HFFc6 (cell line): ENCODE measurements at places on chromosomes 11 and 22. TPM values are rescaled to one million over a fixed set of nuclear protein-coding genes. Genes with fewer than 3 reads are reported as not detected.
A peak's percentile ranks its signal among the peaks of the same experiment; 100 is the strongest.

DNA sequence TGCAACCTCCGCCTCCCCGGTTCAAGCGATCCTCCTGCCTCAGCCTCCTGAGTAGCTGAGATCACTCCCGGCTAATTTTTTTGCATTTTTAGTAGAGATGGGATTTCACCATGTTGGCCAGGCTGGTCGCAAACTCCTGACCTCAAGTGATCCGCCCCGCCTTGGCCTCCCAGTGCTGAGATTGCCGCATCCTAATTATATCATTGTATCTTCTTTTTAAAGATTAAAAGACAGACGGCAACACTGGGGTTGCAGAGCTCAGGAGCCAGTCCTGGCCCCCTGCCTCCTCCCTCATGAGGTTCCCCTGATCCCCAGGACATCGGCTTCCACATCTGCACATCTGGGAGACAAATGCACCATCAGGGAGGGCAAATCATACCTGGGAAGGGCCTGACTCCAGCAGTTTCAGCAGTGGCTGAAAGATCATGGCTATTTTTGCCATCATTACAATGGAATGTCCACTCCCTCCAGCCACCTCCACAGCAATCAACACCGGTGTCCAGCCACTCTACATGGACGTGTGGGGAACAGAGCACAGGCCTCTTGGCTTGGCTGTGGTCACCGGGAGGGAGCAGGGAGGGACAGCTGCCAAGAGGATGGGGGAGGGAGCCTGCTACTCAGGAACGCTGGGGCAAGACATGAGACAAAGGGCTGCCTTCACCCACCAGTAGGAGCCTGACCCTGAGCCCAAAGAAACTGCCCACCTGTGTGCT lies 9.2 kb upstream of the CELSR1 start:
- DNase-seq = peak; percentile 43

- no peak for DNase-seq
These were observed 12.6 kb upstream of the NECTIN1 start for GRCh38 chr11:119741369-119742262.

DNA sequence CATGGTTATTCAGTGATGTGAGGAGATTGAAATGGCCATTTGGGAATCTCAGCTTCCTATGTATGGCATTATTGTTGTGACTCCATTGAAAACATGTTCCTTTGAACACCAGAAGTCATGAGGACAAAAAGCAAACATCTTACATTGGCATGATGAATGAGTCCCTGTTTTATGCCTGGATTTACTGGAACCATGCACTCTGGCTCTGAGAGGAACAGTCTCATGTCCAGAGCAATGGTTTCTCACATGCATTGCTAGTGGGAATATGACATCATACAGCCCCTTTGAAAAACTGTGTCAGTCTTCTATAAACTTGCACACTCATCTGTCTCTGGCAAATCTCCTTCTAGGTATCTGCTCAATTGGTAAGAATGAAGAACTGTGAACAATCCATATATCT lies 3.4 kb upstream of the KDM4F start:
- DNase-seq = no peak

DNA sequence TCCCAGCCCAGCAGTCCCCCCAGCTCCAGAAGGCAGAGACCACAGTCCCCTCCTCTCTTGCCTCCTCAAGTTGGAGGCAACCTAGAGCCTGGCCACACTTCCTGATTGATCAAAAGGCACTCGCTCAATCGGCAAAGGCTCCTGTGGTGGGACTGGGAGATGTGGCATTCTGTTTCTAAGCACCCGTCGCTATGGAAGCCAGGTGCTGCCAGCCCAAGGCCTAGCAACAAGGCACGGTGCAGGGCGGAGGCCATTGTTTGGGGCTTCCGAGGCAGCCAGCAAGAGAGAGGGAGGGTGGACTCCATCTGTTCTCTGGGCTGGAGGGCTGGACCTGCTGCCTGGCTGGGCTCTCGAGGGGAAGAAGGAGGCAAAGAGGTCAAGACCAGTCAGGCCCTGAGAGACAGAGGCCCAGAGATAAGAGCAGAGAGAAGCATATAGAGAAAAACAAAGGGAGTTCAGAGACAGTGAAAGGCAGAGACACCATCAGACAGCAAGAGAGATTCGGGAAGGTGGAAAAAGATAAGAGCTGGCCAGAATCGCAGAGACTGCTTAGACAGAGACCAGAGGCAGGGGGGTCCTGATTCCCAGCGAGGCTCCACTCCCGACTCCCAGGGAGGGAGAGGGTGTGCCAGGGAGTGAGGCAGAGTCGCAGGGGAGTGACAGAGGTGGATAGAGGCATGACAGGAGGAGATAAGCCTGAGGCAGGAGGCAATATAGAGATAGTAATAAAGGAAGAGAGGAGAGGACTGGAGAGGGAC lies 21.2 kb downstream of the PDE2A start:
- DNase-seq = no peak

DNA sequence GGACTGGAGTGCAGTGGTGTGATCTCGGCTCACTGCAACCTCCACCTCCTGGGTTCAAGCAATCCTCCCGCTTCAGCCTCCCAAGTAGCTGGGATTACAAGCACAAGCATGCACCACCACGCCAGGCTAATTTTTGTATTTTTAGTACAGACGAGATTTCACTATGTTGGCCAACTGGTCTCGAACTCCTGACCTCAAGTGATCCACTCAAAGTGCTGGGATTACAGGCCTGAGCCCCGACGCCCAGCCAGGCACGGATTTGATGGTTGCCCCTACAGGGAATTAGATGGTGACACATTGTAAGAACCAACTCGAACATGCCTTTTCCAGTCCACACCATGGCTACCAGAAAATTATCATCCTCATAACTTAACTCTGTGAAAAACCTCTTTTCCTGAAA lies 26.8 kb upstream of the RTL6 start:
- no peak for DNase-seq

The SPI1 gene
- not detected in 3 replicates for total RNA-seq

The BTG4 gene
- not detected in 3 replicates for total RNA-seq

DNA sequence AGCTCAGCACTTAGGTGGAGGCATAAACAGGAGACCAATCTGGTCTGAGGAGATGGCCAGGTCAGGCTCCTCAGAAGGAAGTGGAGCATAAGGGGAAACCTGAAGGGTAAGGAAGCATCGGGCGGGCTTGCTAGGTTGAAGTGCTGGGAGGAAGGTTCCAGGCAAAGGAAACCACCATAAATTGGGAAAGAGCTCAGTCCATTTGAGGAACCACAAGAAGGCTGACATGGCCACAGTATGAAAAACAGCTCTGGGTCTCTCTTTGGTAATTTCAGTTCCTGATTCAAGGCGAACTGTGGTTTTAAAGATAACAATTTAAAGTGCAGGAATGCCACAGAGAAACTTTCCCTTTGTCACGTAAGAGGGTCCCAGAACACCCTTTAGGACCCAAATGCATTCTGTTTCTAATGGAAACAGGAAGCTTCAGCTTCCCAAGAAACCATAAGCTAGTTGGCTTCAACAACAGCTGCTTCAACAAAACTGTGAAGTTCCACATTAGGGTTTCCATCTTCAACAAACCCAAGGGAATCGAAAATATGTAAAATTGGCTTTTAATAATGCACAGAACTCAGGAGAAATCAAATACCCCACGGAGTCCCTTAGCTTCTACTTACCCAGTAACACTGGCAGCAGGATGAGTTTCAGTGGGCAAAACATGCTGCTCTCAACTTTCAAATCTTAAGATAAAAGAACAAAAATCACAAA lies 10.4 kb downstream of the JAML start:
- no peak for DNase-seq

DNA sequence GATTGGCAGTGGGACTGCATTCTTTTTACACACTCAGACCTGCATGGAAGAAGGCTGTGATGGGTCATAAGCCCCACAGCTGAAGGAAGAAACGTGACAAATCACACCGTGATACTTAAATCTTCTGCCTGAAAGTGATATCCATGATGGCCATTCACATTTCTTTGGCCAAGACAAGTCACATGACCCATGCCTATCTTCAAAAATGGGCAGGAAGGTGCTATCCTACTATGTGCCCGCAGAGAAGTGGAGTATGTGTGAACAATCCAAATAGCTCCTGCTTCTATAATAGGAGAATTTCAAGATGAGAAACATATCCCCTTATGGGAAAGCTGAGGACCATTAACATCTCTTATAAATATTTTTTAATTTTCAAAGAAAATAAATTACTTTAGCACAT lies 56.6 kb upstream of the TEAD1 start:
- no peak for DNase-seq

- peak; percentile 83 for DNase-seq
These were observed 64.7 kb upstream of the CTSC start for GRCh38 chr11:88402192-88402715.

DNA sequence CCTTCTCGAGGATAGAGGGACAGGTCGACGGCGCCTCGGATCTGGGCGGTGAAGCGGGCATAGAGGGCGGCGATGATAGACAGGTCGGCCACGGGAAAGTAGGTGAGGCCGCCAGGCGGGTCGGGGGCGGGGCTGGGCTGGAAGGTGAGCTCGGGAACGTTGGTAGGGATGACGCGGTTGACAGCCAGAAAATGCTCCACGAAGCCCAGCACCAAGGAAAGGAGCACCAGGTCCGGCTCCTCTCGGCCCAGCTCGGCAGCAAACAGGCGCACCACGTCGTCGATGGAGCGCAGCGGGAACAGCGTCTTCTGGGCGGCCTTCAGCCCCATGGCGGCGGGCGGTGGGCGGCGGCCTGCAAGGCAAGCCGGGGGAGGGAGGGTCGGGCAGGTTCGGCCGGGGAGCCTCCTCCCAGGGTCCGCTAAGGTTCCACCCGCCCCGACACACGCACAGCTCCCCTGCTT lies 540 bp downstream of the MEN1 start:
- no peak for DNase-seq

The NPTXR gene
- 1.4 to 4.7 TPM (median 4.5 TPM) in 3 replicates for total RNA-seq

- DNase-seq = peak; percentile 33
These were observed 23.9 kb upstream of the TCF20 start for GRCh38 chr22:42294034-42294985.

GRCh38 chr11:37364246-37364839 lies 766.3 kb upstream of the RAG2 start:
- DNase-seq = no peak

DNA sequence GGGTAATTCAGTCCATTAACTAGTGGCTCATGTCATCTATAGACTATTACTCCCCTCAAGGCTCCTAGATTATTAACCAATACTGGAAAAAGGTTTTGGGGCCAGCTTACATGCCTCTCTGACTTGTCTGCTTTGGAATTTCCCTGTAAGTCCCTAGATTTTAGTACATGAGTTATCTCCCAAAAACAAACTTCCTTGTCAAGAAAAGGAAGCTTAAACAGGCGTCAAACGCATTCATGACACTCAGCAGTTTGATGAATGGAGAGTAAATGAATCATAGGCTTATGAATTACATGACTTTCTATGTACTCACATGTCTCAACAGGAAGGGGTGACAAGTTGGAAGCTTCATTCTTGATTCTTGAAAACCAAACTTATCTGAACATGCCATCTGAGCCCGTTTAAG lies 70.8 kb downstream of the BLID start:
- DNase-seq = peak; percentile 84

- no peak for DNase-seq
These were observed 116.1 kb downstream of the CCDC34 start for GRCh38 chr11:27246925-27247324.

DNA sequence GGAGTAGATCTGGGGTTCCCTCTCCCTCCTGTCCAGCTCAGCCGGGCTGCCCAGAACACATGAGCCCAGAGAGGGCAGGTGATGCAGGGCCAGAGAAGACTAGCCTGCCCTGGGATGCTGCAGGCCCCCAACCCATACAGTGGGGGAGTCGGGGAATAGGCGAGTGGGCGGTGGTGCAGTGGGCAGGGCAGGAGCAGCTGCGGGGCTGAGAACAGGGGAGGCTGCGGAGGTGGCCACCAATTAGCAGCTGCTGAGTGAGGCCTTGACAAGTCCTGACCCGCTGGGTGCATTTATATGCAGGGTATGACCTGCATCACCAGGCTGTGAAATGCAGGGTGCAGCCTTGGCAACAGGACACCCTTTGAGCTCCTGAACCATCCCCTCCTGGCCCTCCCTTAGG lies 43.1 kb downstream of the NFAM1 start:
- no peak for DNase-seq

The POTEH gene
- not detected in 2 replicates for total RNA-seq

The GRK2 gene
- total RNA-seq = 32.6 to 33.0 TPM (median 32.9 TPM) in 3 replicates

GRCh38 chr22:50604256-50605001 lies 3.8 kb downstream of the MAPK8IP2 start:
- DNase-seq = no peak

- DNase-seq = peak; percentile 44
These were observed 5.6 kb downstream of the DDX6 start for GRCh38 chr11:118785362-118785761.

The STX5 gene
- 42.8 and 45.7 TPM in 2 replicates for total RNA-seq

The OOSP1 gene
- not detected in 2 replicates for total RNA-seq

GRCh38 chr11:1153951-1154493 lies 3.7 kb upstream of the MUC5AC start:
- peak; percentile 96 for DNase-seq

The PGA5 gene
- not detected in 3 replicates for total RNA-seq

DNA sequence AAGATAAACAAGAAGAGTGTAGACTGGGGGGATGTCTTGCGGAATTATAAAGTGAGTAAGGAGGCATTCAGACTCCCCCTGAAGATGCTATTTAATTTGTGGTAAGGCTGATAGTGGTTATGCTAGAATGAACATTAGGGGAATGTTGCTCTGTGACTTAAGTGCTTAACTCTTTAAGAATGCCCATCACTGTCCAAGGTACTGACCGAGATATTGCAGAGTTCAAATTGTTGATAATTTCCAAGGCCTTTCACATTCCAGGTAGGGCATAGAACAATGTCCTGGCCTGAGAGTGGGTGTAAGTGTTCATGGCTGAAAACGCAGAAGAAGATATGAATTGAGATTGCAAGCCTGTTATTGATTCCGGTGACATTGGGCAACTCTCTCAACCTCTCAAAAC lies 90.3 kb upstream of the SEZ6L start:
- no peak for DNase-seq

DNA sequence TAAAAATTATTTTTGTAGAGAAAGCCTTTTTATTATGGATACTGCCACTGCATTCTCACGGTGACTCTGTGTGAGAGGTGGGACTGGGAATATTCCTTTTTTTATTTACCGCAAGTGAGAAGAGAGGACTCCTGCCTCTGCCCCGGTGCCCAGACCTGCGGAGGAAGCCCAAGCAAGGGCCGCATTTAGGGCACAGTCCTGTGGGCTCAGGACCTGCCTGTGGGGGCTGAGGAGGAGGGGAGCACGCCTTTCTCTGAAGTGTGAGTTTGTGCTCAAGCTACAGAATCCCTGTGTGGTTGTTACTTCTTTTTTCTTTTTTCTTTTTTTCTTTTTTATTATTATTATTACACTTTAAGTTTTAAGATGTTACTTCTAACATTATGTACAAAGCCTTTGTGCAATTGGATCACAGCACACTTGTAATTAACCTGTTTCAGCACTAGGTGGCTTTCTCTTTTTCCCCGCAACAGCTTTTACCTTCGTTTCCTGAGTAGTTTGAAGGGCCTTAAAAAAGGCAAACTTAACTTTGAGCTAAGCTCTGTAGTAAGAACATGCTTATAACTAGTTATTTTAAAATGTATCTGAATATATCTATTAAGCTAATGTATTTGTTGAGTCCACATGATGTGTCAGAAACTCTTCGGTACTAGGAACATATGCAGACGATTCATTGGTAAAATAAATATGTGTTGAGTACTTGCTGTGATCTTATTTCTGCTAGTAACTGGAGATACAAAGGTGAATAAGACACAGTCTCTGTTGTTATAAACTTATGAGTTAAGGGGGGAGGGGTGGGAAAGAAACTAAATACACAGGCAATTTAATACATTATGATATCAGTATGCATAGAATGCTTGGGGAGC lies 18.3 kb downstream of the AMOTL1 start:
- DNase-seq = no peak
